NCI-H345 (cell line): ENCODE measurements at places on chromosomes 6 and 20.
A peak's percentile ranks its signal among the peaks of the same experiment; 100 is the strongest.

DNA sequence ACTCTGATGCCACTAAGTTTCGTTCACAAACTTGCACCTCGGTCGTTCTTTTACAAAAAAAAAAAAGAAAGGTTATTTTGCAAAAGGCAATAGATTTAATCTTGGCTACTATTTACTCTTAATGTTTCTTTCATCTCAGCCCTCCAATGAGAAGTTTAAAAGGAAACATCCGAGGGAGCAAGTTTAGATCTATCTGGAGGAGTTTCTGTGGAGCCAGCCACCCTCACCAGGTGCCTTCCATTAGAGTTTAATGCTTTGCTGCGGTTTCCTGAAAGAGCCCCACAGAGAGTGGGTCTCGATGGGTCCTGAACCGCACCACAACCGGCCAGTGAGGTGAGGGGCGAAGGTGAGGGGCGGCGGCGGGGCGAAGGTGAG lies 632 bp downstream of the PRKN start:
- DNase-seq = no peak

DNA sequence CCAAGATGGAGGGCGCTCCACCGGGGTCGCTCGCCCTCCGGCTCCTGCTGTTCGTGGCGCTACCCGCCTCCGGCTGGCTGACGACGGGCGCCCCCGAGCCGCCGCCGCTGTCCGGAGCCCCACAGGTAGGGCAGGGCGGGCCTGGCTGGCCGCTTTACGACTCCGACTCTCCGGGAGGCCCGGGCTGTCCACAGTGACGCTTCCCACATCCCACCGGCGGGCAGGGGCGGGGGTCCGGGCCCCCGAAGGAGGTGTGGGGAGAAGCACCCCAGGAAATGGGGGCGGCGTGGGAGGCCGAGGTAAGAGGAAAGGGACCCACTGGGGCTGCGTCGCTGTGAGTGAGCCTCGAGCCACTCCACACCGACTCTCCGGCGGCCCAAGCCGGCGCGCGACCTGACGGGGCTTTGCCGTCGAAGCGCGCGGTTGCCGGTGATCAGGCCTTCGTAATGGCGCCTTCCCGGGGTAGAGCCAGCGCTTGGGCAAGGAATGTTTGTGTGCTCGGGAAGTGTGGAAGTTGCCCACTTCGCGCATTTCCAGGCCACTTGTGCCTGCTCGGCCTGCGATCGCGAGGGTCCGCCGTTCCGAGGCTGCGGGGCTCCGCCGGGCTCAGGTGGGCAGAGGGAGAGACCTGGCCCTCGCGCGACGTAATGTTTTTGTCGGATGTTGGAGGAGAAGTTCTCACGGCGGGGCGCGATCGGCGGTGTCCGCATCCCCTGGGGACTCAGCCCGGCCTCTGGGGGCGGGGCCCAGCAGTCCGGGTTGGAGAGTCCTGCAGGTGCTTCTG lies 427 bp downstream of the GINM1 start:
- peak; percentile 75 for DNase-seq

- DNase-seq = no peak
Measured at GRCh38 chr6:134733801-134734200, 216.1 kb downstream of the ALDH8A1 start.

DNA sequence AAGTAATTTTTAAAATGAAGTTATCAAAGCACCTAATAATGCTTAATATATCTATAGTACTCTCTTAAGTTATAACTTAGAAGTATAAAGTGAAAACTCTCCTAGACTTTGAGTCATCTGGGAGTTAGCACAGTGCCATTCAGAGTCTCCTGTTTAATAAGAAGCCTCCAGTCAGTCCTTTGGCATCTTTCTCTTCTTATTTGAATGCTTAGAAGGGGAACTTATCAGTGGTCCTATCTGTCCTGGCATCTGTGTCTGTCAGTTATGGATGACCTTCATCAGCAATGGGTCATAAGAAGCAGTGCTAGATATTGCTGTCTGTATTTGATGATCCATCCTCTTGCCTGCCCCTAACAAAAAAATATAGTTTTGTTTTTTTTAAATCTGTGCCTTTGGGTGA lies 15.2 kb downstream of the TMEM200A start:
- DNase-seq = no peak

- DNase-seq = no peak
Measured at GRCh38 chr20:13930281-13930680, 60.1 kb downstream of the SEL1L2 start.

- DNase-seq = peak; percentile 22
Measured at GRCh38 chr20:45322952-45323383, 14.9 kb upstream of the MATN4 start.

- no peak for DNase-seq
Measured at GRCh38 chr6:44653761-44654218, 266.3 kb downstream of the CDC5L start.

DNA sequence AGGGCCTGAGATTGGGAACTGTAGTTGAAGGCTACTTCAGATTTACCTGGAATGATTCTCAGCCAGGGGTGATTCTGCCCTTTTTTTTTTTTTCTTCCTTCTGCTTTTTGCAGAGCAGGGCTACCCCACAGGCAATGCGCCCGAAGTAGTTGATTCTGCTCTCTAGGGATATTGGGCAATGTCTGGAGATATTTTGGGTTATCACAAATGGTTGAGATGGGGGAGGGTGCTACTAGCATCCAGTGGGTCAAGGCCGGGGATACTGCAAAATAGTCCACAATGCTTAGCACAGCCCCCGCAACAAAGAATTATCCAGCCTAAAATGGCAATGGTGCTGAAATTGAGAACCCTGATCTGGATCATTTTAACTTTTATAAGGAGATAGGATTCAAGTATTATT lies 71.2 kb upstream of the ZMYND8 start:
- DNase-seq = no peak

DNA sequence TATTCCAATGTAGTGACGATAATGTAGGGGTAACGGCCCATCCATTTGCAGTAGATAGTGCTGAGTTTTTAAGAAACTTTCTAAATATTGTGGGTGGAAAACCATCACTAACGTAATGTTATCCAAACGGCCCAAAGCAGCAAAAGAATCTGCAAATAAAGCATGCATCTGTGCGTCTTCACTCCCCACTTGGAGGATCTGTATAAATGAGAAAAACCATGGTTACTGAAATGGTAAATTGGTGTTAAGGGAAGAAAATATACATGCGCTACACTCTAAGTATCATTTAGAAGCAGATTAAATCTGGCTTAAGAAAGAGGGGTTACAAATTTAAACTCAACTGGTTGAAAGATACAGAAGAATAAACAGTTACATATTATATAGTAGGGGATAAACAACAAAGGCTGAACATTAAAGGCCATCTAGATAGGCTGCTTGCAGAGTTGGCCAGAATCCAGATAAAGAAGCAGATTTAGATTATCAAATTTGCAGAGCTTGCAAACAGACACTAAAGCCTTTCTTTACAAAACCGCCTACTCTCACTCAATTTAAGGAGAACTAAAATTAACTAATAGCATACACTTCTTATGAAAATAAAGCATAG lies 93.3 kb downstream of the SESN1 start:
- DNase-seq = no peak

GRCh38 chr6:154615483-154616025 lies 105.1 kb upstream of the CNKSR3 start:
- DNase-seq = peak; percentile 92

DNA sequence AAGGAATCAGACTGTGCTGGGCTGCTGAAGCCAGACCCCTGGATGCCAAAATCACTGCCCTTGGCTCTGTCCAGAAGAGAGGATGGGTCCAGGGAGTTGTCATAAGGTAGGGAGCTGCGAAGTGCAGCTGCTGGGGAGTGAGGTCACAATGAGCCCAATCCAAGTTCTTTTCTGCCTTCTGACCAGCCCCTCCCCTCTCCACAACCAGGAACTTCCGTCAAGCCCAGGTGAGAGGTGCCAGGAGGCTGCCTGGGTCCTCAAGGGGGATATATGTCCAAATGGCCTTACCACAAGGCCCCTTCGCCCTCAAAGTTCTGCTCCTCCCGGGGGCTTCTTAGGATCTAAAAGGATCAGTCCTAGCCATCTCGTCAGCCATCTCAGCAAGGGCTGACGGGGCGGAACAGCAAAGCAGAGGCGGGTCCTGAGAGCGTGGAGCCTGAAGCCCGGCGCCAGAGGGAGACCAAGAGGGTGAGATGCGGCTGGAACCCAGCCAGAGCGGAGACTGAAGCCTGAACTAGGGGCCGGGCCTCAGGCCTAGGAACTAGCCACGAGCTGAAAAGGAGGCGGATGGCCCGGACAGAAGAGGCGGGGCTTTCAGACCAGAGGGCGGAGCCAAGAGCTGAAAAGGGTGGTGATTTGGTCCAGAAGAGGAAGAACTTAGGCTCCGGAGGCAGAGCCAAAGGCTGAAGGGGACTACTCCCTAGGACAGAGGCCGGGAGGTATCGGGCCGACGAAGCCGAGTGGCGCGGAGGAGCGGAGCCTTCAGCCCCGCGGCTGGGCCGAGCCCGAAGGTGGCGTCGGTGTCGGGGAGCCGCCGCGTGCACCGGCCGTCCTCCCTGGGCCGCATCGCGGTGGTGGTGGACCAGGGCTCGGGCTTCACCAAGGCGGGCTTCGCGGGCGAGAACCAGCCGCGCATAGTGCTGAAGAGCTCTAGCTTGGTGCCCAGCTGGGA lies at the start of gene ACTL10:
Gene ACTL10 (plus strand): TSS at position 651 of the 952 bp plus-strand sequence. CDS start 555 bp downstream, outside the sequence.
- DNase-seq = peak; percentile 93

- DNase-seq = no peak
Measured at GRCh38 chr6:89281779-89282246, 33.3 kb downstream of the GABRR2 start.

DNA sequence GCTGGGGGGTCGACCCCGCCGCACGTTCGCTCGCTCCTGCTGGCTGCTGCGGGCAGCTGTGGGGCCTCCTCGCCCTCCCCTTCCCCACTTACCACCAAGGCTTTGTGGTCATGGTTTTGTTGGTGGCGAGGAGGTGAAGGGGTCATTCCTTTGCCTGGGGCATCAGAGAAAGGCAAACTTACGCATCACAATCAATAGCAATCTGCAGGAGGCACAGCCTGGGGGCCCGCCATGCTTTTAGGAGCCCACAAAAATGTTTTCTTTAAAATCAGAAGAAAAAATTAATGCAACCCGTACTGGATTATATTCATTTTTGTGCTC lies 137.0 kb downstream of the IMPG1 start:
- no peak for DNase-seq

DNA sequence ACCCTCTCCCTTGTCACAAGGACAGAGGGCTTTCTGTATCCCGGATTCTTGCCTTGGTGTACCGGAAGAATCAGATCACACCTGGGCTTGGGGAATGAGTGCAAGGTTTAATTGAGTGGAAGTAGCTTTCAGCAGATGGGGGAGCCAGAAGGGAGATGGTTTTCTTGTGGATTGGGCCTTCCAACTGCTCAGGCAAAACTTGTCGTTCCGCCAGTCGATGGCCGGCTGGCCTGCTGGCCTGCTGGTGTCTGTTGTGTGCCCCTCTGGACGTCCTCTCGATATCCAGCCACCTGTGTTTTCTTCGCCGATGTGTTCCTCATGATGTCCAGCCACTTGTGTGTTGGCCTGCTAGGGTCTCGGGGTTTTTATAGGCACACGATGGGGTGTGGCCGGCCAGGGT lies 168.1 kb downstream of the CDKAL1 start:
- DNase-seq = no peak

DNA sequence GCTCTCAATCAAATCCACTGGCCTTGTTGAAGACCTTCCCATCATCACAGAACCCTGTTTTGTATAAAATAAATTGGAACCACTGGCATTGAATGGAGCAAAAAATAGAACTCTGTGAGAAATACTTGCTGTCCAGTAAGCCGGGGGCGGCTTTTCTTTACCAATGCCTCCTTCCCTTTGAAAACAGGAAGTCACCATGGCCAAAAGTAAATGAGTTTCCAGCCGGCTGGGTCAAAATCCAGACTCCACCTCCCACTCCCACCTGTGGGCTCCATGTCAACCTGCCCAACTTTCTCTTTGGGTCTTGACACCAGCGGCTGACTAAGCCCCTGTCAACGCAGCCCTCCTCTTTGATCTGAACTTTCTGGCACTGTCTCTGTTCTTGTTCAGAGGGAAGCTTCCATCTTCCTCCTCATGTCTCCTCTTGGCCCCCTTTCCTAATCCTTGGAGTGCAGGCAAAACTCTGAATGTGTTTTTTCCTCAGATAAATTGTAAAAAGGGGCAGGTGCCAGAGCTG lies 95.2 kb downstream of the TFAP2C start:
- DNase-seq = no peak

GRCh38 chr20:4956200-4956810 lies 45.0 kb downstream of the SLC23A2 start:
- peak; percentile 72 for DNase-seq

GRCh38 chr20:51659491-51660050 lies 108.6 kb downstream of the ATP9A start:
- no peak for DNase-seq

GRCh38 chr6:143561105-143561704 lies 49.7 kb upstream of the FUCA2 start:
- DNase-seq = no peak

DNA sequence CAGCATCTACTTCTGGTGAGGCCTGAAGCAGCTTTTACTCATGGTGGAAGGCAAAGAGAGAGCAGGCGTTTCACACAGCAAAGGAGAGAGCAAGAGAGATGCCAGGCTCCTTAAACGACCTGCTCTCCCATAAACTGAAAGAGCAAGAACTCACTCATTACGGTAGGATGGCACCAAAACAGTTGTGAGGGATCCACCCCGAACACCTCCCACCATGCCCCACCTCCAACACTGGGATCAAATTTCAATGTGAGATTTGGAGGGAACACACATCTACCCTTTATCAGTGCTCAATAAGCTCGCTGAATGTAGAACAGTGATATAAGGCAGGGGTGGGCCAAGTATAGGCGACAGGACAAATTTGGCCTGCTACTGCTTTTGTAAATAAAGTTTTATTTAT lies 244.6 kb downstream of the ESR1 start:
- DNase-seq = no peak

GRCh38 chr6:155426408-155426945 lies 29.2 kb downstream of the NOX3 start:
- DNase-seq = no peak

DNA sequence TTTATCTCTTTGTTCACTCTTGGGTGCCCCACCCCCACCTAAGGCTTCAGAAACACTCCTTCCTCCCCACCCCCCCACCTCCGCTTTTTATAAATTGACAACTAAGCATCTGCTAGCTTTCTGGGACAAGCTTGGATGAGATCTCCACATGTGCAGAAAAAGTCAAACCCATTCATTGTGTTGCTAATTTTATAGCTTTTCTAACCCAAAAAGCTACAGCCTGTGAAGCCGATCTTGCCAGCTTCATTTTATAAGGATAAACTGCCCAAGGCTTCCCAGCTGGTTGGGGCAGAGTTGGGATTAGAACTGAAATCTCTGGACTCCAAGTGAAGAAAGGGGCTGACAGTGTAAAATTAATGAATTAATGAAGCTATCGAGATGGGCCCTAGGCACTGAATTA lies 24.1 kb downstream of the BPIFB4 start:
- no peak for DNase-seq
